ENCODE measurements at places on chromosomes 1 and 21. TPM values are rescaled to one million over a fixed set of nuclear protein-coding genes. Genes with fewer than 3 reads are reported as not detected.

GRCh38 chr1:203301331-203301668 lies 4.0 kb upstream of the BTG2 start:
- no peak for DNase-seq

DNA sequence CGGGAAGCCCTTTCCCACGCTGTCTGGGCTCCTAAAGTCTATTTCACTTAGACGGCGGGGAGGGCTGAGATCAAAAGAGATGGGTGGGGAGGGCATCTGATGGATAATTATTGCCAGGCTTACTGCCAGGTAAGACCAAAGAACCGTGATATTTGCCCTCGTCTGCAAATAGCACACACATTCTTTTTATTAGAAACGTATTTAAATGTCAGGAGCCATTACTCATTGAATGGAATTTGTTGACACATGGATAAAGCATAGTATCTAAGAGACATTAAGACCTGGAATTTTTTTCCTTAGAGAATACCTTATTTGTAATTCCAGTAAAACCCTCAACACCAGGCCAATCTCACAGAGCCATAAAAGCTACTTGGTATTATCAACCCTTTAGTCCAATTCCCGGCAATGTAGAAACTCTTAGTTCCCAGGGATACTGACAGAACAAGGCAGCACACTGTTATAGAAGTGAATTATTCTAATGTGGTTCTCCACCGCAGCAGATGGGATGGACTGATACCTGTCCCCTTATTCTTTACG lies 10.6 kb downstream of the URB1 start:
- DNase-seq, result no peak

GRCh38 chr1:156118177-156118868 lies 3.8 kb downstream of the LMNA start:
- DNase-seq, result peak; percentile 67

- DNase-seq, result peak; percentile 64
These were observed 21.0 kb upstream of the SLC44A3 start for GRCh38 chr1:94799206-94799605.

DNA sequence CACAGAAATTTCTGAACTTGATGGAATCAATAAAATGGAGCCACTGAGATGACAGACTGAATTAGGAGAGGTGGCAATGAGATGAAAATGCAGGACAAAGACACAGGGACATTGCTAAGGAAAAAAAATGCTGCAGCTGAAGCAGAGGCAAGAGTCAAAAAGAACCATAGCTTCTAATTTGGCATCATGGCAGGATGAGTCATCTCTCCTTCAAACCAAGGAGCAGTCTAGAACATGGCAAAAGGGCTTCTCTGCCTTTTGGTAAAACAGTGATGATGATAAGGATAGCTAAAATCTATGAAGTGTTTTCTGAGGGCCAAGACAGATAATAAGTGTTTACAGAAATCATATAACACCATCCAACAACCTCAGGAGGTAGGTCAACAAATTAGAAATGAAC lies 16.8 kb downstream of the SLC19A2 start:
- no peak for DNase-seq

- DNase-seq, result peak; percentile 51
These were observed 1.7 kb downstream of the WASF2 start for GRCh38 chr1:27487966-27488884.

- DNase-seq, result peak; percentile 28
These were observed 59.9 kb upstream of the KCNK1 start for GRCh38 chr1:233554037-233554436.

DNA sequence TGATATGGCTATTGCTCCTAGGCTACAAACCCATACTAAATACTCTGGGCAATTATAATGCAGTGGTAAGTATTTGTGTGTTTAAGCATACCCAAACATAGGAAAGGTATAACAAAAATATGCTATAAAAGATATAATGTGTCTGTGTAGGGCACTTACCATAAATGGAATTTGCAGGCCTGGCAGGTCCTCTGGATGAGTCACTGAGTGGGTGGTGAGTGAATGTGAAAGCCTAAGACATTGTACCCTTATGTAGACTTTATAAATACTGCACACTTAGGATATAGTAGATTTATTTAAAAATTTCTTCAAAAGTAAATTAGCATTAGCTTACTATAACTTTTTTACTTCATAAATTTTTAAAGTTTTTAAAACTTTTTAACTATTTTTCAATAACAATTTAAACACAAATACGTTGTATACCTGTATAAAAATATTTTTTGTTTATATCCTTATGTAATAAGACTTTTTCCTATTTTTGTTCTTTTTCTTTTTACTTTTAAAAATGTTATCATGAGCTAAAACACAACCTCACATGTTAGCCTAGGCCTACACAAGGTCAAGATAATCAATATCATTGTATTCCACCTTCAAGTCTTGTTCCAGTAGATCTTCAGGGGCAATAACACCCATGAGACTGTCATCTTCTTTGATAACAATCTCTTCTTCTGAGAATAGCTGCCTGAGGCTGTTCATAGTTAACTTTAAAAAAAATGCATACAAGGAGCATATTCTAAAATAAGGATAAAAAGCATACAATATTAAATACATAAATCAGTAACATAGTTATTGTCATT lies 306.3 kb upstream of the RGS18 start:
- peak; percentile 1 for DNase-seq

DNA sequence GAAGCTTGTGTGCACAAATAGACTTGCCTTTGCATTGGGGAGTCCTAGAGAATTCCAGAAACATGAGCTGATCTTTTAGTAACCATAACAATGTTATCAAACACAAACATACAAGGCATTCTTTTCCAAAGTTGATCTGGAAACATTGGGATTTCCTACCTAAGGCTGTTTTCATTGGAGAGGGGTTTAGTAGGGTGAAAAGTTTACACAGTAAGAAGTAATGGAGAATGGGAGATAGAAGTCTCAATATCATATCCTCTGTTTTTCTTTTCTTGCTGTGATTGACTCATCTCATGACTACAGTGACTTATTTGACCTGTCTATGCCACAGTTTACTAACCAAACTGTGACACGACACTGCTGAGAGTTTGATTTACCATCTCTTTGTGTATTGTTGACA lies 65.6 kb upstream of the PLA2G4A start:
- peak; percentile 54 for DNase-seq

GRCh38 chr1:204741440-204741839 lies 55.9 kb upstream of the LRRN2 start:
- DNase-seq, result no peak

DNA sequence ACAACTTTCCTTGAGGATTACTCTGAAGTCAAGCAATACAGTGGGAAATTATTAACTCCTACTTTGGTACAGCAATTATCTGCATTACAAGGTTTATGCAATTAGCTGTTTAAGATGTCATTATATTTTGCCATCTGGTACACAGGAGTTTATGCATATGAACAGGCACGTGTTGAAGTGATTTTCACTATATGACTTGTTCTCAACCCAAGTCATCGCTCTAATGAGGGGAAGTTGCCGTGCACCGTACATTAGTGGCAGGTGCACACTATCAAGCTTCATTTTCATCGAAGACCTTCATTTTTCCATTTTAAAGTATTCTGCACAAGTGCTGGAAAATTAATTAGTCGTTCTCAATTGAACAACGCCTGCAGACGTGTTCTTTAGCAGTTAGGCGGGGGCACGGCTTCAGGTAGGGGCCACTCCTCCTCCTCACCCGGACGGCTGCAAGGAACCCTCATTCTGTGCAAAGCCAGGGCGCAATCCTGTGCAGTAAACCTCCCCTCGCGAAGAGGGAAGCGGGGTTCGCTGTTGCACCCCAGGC lies 39.8 kb upstream of the NFIA start:
- no peak for DNase-seq

DNA sequence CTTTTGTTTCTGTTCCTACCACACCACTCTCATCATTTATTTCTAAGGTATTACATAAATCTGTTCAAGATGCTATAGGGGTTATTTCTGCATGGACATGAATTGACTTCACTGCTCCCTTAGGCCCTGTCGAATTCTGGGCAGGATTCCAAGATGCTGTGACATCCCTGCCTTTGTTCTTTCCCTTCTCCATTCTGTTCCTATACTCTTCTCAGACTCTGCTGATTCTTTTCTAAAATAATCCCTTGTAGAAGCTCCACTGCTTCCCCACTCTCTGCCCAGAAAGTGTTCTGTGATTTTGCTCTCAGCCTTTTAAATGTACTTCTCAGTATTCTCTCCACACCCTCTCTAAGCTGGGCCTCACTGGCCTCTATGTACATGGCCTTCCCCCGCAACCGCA lies 99.2 kb downstream of the PHTF1 start:
- no peak for DNase-seq

- peak; percentile 46 for DNase-seq
These were observed 1.5 kb downstream of the AK4 start for GRCh38 chr1:65149351-65150107.

DNA sequence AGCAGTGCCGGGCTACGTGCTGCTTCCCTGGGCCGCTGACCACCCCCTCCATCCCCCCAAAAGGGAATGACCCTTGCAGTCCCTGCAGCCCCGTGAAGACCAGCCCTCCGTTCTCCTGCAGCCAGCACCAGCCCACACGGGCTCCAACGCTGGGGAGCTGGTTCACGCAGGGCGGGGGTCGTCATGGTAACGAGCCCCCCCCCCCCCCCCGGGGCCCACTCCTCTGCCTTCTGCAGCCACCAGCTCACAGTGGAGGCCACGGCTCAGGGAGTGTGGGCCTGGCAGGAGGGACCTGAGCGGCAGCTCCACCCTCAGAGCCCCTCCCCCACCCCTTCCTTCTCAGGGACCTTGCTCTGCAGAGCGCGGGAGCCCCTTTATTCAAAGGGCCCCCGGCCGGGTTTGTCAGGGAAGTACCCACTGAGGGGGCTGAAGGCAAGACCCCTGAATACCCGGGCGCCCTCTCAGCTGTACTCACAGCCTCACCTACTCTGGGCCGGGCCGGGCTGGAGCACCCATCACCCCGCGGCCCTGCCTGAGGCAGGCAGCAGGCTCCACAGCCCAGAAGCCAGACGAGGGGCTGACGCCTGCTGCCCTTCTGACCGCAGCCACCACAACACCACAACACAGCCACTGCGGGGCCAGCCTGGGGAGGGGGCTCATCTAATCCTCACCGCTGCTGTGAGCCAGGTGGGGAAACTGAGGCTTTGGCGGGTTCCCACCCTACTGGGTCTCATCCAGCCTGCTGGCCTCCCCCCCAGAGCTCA lies 12.6 kb downstream of the MEGF6 start:
- DNase-seq, result no peak

GRCh38 chr1:92306020-92306419 lies 7.2 kb downstream of the RPAP2 start:
- no peak for DNase-seq

DNA sequence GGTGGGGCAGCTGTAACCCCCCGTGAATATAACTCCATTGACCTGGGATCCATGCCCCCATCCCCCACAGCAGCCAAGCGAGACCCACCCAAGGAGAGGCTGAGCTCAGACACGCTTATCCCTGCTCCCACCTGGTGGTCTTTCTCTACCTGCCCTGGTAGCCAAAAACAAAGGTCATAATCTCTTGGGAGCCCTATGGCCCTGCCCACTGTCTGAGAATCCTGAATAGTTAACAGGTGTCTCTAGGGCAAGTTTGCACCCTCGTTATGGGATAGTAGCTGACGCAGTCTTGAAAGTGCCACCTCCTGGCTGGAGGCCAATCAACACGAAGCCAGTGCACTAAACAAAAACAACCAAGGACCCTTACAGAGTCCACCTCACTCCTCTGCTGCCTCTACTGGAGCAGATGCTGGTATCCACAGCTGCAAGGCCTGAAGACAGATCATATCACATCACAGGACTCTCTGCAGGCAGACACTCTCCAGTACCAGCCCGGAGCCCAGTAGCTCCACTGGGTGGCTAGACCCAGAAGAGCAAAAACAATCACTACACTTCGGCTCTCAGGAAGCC lies 134.3 kb upstream of the C1orf174 start:
- no peak for DNase-seq

DNA sequence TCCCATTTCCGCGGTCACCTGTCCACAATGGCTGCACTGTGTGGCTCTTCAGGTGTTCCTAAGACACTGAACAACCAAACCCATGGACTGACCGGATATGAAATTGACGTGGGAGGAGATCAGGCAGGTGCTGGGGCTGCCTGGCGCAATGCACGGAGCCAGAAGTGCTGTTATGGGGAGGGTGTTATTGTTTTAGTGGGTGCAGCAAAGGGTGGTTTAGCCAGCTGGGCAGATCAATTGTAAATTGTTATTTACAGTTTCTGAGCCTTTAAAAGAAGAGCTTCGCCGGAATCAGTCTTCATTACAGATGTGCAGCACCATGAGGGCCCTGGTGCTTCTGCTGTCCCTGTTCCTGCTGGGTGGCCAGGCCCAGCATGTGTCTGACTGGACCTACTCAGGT lies at the start of gene CA6:
TSS of gene CA6 (plus strand) at position 301 of the 400 bp plus-strand sequence. CDS start at position 320, 19 bp downstream.
- DNase-seq, result no peak

DNA sequence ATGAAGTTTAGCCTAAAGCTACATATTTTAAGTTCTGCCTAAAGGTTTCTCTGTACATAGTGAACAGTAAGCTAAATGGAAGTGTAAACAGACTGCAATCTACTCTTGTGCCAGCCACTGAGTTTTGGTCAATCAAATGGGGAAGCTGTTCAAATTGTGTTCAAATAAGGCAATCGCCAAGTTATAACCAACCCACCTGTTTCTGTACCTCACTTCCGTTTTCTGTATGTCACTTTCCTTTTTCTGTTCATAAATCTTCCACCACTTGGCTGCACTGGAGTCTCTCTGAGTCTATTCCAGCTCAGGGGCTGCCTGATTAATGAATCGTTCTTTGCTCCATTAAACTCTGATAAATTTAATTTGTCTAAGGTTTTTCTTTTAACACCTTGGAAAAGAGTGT lies 10.8 kb upstream of the THEM4 start:
- no peak for DNase-seq

DNA sequence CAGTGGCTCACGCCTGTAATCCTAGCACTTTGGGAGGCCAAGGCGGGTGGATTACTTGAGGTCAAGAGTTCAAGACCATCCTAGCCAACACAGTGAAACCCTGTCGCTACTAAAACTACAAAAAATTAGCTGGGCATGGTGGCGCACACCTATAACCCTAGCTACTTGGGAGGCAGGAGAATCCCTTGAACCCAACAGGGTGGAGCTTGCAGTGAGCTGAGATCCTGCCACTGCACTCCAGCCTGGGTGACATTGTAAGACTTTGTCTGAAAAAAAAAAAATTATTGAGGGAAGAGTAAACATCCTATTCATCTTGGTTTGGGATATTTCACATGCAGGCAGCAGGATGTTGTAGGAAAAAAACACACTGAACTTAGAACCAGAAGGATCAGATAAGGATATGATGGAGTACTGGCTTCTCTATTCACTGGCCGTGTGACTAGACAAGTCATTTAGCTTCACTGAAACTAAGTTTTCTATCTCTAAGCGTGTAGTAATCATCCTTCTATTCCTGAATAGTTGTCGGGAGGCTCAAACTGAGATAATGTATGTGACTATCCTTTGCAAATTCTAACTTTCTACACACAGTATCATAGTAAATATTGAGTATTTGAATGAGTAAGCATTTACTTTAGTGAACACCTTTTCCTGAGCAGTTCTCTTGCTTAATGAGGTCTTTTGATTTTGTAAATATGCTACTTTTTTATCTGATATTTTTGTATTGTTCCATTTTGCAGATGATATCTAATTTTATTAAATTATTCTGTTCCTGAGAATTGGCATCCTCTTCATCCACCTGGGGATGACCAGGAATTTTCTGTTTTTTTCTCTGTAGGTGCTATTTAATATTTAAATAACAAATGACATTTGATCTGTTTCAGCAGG lies 18.2 kb downstream of the CAP1 start:
- DNase-seq, result no peak

Gene OR2L2
- not detected for polyA plus RNA-seq

Gene MNDA
- polyA plus RNA-seq, result not detected

Gene ADSS2
- 25.3 TPM for polyA plus RNA-seq

Gene HFM1
- polyA plus RNA-seq, result not detected

Gene ALG14
- polyA plus RNA-seq, result 2.0 TPM

Gene CFAP45
- polyA plus RNA-seq, result 0.36 TPM

Gene HORMAD1
- polyA plus RNA-seq, result not detected

Gene PAX7
- polyA plus RNA-seq, result not detected
